ENCODE measurements at places on chromosomes 1 and 21.

DNA sequence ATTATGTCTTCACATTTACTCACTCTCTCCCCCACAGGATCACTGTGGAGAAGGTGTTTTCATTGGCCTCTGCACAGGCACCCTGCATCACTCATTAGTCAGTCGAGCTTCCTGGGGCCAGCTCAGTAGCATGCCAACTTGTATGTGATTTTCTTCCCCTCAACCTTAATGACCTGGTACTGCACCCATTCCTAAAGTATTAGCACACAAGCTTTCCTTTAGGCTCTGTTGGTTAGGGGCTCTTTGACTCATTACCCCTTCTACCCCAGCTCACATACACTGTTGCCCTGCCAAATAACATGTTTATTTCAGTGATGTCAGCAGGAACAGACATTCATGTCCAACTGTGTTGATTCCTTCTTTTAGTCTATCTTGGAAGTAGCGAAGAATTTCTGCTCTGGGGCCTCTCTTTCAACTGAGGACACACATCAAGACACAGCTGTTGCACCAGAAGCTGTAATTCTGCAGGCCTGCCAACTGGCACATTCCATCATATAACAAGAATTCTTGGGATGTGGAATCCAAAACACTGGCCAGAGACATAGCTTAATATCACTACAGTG is 603.5 kb upstream of the ADAMTS5 start:
- DNase-seq: no peak

DNA sequence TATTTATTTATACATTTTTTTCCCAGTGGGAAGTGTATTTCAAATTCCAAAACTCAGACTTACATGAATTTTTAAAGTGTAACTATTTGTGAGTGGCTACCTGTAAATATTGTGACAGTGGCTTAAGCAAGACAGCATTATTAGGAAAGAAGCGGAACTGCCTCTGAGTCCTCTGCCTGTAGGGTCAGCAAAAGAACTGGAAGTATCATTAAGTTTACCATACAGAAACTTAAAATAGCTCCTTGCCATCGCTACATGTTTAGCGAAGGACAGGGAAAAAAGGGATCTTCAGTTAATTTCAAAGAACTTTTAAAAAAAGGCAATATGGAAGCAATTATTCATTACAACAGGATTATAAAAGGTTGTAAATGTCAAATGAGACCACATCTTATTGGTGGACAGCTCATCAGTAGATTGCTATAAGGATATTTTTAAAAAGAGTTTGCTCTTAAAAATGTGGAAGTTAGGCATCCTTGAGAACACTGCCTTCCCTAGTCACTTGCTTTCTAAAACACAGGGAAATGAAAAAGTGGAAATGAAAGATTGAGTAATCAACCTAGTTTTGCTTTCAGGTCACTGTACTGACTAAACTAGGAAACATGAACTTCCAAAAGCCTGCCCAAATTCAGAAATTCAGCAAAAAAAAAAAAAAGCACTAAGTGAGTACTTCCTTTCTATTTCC is 39.2 kb downstream of the NSL1 start:
- no peak for DNase-seq

DNA sequence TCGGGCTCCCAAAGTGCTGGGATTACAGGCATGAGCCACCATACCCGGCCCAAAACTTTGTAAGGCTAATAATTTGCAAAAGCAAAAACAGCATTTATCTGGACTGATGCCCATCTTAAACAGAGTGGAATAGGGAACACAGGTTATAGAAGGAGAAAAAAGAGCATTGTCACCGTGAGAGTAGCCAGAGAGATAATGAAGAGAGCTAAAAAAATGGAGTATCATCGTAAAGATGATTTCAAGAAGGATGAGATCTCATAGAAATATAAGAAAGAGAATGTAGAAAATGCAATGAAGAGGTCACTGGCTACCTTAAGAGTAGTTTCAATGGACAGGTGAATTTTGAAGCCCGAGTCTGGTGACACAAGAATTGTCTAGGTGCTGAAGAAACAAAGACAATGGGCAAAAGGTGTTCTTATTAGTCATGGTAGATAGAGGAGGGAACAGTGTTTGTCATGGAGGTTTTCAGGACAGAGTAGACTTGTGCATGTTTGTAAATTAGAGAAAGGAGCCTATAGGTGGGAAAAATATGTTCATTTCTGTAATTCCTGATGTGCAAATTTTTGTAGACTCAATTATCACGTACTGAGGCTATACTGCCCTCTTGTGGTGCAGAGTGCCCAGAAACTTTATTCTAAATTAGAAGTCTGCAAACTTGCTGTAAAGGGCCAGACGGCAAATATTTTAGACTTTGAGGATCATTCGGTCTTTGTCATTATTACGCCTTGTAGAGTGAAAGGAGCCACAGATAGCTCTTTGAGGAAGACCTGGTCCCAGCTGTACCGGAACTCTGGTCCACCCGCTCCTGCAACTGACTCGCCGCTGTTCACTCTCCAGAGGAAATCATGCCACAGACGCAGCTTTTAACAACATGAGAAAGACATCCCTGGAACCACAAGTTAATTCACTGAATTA is 8.1 kb upstream of the TMEM183A start:
- peak; percentile 61 for DNase-seq

DNA sequence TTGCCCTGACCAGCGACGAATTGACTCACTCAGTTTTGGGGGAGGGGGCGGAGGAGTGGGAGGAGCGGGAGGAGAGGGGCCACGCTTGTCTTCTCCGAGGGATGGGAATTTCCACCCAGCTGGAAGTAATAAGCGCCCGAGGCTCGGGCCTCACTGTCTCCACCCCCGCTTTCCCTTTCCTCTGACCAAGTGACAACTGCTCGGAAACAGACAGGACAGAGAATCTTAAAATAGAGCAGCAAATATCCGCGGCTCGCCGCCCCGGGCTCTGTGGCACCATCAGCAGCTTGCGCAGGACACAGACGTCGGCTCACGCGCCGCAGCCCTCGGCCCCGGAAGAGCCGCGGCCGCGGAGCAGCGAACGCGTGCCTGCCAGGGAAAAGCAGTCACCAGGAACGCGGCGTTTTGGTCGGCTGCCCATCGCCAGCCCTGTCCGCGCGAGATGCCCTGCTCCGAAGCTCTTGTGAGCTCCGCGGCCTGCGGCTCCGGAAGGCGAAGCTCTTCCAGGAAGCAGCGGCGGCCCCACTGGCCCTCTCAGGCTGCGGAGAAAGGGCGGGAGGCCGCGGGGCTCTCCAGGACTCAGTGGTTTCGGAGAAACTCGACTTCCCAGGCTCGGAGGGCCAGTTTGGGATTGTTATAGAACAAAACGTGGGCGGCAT is 10.7 kb upstream of the RGS16 start:
- DNase-seq: peak; percentile 54

GRCh38 chr1:916173-917075 is 7.3 kb upstream of the SAMD11 start:
- DNase-seq: no peak

GRCh38 chr1:228875741-228876140 is 140.5 kb downstream of the RHOU start:
- DNase-seq: no peak

- no peak for DNase-seq
Measured at GRCh38 chr1:204266504-204267034, 52.8 kb upstream of the GOLT1A start.

DNA sequence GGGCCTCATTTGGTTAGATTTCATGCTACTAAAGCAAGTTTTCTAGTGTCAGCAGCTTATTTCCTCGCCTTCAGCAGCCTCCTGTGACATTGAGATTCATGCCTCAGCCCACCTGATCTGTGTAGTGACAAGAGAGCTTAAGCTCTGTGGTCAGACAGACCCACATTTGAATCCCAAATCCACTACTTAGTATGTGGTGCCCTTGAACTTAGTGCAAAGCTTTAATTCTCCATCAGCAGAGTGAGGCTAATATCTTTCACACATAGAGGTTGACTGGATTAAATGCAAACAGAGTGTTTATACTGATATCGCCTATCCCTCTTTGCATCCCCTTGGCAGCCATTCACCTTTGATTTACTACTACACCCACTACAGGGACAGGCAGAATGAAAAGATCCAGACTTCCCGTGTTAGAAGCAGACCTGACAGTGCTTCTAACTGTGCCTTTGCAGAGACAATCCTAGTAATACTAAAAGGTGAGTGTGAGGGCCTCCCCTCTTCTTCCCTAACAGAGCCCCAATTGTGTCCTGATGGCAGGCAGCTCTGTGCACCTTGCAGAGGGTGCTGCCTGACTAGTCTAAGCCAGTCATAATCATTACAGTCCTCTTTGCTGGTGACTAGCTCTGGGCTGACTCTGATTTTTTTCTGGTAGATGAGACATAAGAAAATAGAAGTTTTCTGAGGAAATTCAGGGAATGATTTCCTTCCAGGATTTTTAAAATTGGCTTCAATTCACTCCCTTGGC is 264.0 kb downstream of the CTH start:
- no peak for DNase-seq

GRCh38 chr1:63405021-63405420 is 37.6 kb downstream of the ALG6 start:
- no peak for DNase-seq

DNA sequence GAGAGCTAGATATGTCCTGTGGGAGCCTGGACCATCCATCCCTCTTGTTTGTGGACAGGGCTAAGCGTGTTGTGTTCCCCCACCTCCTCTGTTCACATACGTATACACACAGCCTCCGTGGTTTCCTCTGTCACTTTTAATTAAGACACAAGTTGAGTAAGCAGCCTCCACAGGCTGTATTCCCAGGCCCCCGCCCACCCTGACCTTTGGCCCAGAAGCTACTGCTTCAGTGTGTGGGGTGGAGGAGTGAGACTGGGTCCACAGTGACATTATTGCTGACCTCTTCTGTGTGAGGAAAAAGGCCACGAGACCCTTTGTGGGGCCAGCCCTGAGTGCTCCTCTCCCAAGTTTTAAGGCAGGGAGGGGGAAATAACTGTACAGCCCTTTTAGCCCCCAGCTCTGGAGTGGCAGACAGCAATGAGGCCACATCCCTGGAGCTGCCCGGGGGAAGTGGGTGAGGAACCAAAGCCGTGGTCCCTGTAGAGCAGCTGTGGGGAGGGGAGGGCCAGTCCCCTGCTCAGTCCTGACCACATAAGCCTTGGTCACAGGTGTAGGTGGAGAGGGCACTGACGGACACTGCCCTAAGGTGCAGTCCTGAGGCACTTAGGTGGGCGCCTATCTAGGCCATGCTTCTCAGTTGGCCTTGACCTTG is 4.4 kb downstream of the ELOVL1 start:
- DNase-seq: no peak

- peak; percentile 22 for DNase-seq
Measured at GRCh38 chr21:41504030-41504429, 3.9 kb downstream of the TMPRSS2 start.

- no peak for DNase-seq
Measured at GRCh38 chr1:41377397-41377796, 16.2 kb downstream of the FOXO6 start.

- DNase-seq: no peak
Measured at GRCh38 chr1:185351734-185352466, 34.9 kb upstream of the IVNS1ABP start.

GRCh38 chr1:110346690-110347089 is 7.5 kb downstream of the RBM15 start:
- no peak for DNase-seq

All from DND-41 (cell line).